ENCODE measurements at places on chromosomes 7 and 10. TPM values are rescaled to one million over a fixed set of nuclear protein-coding genes. Genes with fewer than 3 reads are reported as not detected.

IDI2 gene
- not detected for total RNA-seq

AKR1C8 gene
- not detected for total RNA-seq

- DNase-seq = no peak
Measured at GRCh38 chr7:24982917-24983316, 2.9 kb upstream of the OSBPL3 start.

TMEM26 gene
- under 0.01 TPM for total RNA-seq

TRIM50 gene
- total RNA-seq = not detected

GRCh38 chr7:108805808-108806397 is 236.2 kb downstream of the DNAJB9 start:
- peak; percentile 1 for DNase-seq

VPS37D gene
- total RNA-seq = 26.1 TPM

DNA sequence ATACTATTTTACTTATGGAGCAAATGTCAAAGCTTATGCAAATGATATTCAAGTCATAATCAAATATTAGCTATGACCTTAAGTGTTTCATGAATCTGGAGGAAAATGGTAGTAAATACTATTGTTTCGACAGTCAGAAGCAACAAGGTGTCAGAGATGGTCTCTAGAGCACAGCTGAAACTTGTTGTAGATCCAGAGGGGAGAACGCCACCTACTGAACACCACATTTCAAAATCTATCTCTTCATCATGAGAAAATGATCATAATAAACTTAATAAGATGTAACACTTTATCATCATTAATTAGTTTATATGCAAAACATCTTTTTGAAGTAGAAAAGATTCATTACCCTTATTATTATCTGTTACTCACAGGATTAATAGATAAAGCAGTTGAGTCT is 418.7 kb downstream of the GATA3 start:
- no peak for DNase-seq

DNA sequence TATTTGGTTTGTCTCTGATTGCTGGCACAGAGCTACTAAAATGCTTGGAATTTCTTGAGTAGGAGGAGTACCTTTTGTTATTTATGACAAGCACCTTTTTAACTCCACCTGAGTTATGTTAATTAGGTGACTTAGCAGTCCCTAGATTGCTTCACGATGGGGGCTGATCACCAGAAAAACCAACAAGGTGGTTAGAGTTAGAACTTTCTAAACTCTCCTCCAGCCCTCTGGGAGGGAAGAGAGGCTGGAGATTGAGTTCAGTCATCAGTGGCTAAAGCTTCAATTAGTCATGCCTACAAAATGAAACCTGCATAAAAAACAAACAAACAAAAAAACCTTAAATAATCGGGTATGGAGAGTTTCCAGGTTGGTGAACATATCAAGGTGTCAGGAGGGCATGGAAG is 23.6 kb upstream of the ING3 start:
- DNase-seq = no peak

DNA sequence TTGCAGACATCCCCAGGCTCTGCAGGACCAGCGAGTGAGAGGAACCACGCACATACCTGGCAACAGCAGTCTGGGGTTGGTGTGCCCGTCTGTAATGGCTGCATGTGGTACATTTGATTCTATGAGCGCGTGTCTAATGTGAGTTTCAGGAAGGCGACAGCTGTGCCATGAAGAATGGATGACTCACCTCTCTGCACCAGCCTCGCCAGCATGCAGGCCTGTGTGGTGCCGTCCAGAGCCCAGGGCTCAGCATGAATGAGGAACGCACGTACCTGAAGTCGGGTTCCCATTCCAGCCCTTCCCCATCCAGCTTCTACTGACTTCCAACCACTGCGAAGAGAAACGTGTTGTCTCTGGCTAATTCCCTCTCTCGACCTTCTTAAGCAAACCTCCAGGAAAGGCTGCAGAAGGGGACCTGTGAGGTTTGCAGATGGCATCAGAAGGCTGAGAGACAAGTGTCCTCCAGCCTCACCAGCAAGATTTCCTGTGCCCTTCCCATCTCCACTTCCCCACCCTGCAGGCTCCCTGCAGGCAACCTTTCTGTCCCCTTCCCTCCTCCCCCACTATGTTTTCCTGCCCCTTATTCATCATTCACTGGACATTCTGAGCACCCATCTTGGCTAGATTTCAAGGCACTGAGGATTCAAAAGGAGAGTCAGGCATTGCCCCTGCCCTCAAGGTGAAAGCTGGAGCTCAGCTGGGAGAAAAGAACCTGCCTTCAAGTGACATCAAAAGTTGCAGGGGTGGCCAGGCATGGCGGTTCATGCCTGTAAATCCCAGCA is 54.3 kb downstream of the ASB13 start:
- DNase-seq = no peak

PILRA gene
- total RNA-seq = 0.82 TPM

KCNMA1 gene
- total RNA-seq = 27.3 TPM

- DNase-seq = no peak
Measured at GRCh38 chr7:54796150-54796549, 37.1 kb upstream of the SEC61G start.

- DNase-seq = no peak
Measured at GRCh38 chr7:27151931-27152815, at the start of gene HOXA3. Gene HOXA3 (minus strand): TSS chr7:27152583. CDS start chr7:27110640, 41,943 bp downstream.

- no peak for DNase-seq
Measured at GRCh38 chr7:90430614-90431460, 27.6 kb downstream of the CLDN12 start.

- DNase-seq = no peak
Measured at GRCh38 chr10:124611738-124612137, 132.4 kb downstream of the FAM53B start.

DNA sequence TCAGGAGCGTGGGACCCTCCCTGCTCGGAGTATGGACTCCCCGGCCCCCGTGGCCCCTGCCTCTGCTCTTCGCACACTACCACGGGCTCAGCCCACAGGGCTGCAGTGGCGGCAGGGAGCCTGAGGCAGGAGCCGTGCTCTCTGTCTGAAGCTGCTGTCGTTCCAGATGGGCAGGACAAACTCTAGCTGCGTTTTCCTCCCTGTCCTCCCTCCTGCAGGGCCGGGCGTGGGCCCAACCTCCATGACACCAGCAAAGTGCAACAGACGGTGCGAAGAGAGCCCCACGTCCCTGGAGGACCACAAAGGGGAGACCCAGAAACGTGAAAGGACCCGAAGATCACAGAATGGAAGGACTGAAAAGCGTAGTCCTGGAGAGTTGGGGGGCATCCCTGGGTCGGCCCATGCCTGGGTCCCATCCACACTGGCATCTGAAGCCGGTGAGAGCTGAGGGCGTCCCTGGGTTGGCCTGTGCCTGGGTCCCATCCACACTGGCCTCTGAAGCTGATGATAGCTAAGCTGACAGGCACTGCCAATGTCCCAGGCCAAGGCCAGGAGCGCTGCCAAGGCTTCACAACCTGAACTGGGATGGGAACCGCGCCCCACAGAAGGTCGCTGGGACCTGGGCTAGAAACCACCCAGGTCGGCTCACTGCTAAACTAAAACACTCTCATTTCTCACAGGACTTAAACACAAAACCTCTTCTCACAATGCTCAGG is 267.0 kb downstream of the MAD1L1 start:
- DNase-seq = no peak

NRG3 gene
- 12.2 TPM for total RNA-seq

- no peak for DNase-seq
Measured at GRCh38 chr7:91942312-91942711, 1.6 kb downstream of the AKAP9 start.

GRCh38 chr10:120432209-120432608 is 24.8 kb upstream of the PLPP4 start:
- DNase-seq = no peak

DNA sequence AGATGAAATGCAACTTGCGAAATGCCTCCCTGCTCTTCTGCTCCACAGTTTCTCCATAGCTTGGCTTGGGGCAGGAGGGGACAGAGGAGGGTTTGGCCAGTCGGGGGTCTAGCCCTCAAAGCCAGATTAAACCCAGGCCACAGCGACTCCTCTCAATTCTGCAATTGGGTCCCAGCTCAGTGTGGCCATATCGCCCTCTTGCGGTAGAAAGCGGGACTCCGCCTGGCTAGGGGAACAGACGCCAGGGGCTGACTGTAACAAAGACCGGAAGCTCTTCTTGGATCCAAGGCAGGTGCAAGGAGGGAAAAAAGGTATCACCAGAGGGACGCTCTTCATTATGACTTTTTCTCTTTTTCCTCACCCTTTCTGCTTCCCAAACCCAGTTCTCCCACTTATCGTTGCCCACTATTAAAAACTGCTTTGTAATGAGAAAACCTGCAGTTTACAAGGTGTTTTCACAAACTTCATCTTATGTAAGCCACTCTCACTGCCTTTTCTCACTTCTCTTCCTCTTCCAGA is 36.6 kb upstream of the TNPO3 start:
- peak; percentile 66 for DNase-seq

DNA sequence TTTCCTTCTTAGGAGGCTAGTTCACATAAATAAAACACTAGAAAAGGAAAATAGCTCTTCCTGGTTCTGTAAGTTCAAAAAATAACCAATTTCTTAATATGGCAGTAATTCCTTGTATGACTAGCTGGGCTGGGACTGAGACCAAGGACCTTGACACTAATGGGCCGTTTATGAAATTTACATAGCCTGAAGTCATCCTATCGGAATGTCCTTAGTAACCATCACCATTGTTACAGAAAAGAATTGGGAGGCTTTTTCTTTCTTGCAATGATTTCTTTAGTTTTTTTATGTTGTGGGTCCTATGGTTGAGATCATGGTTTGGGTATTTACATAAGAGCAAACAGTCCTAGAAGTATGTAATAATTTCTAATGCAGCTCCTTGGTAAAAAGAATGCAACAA is 87.1 kb upstream of the HDAC9 start:
- DNase-seq = no peak

WNT8B gene
- not detected for total RNA-seq

SKIDA1 gene
- total RNA-seq = 11.0 TPM

- DNase-seq = no peak
Measured at GRCh38 chr10:89567576-89568245, 32.3 kb upstream of the SLC16A12 start.

DNA sequence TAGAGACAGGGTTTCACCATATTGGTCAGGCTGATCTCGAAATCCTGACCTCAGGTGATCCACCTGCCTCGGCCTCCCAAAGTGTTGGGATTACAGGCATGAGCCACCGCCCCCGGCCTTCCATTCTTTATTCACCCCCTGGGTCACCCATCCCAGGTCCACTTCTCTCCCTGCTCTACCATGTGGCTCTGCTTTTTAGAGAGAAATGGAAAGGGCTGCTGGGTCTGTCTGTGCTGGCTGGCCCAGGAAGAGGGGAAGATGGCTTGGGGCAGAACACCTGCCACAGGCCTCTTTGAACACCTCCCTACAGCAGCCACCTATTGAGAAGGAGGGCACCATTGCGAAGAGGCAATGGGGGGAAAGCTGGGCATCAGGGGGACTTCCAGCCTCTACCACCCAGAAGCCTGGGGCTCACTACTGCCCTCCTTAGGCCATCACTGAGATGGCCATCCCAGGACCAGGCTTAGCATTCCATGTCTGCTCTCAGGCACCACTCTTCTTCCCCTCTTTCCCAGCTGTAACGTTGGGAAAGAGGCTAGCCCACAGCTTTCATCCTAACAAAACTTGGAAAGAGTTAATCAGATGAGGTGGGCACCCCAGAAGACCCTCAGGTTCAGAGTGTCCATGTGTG is 256.3 kb downstream of the GRID1 start:
- no peak for DNase-seq

ELFN1 gene
- 5.7 TPM for total RNA-seq

GRCh38 chr7:3128857-3129490 is 85.3 kb upstream of the CARD11 start:
- no peak for DNase-seq

GRCh38 chr7:117780832-117781231 is 92.4 kb downstream of the CTTNBP2 start:
- DNase-seq = no peak

SLC12A9 gene
- 18.3 TPM for total RNA-seq

DNA sequence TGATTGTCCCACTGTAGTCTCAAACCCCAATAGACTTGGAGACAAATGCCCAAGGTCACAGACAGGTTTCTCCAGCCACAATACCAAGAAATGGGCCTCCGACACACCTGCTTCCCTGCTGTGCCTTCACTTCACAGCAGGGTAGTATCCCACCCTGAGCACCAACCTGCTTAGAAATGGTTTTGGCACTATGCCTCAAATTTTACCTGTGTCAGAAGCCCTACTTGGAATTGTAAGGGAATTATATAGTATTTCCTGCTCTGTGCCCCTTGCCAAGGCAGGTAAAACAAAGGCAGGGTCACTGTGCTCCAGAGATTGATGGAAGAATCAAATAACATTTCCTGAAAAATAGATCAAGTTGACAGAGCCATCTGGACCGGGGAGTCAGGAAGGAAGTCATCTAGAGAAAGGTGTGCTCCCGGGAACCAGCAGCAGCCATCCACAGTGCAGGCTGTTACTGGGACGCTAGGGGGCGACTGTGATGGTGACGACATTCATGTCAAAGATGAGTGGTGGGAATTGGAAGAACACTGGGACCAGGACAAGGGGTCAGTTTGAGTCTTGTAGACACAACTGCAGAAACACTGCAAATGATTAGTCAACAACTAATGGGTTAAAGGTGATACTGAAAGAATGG is 117.8 kb upstream of the AKR1E2 start:
- no peak for DNase-seq

DNA sequence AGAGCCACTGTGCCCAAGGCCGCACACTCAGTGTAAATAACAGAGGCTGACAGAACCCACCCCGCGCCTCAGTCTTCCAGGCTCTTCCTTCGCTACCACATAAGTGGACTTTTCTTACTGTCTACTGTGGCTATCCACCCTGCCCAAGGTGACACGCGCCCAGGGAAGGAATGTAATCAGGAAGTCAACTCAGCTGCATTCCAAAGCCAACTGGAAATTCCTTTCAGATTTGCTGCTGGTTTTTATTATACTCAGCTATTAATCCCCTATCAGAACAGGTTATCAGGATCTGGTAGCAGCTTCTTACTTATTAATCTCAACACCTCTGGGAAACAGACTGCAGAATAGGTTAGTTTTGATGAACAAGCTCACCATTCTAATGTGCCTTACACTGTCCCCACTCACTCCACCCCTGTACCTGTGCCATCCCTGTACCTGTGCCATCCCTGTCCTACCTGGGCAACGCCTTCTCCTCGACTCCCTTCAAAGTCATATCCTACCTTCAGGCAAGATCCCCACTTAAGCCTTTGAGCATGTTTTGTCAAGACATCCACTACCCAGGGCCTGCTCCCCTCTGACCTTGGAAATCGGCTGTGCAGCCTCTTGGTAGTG is 90.7 kb downstream of the NHLRC2 start:
- DNase-seq = no peak

DNA sequence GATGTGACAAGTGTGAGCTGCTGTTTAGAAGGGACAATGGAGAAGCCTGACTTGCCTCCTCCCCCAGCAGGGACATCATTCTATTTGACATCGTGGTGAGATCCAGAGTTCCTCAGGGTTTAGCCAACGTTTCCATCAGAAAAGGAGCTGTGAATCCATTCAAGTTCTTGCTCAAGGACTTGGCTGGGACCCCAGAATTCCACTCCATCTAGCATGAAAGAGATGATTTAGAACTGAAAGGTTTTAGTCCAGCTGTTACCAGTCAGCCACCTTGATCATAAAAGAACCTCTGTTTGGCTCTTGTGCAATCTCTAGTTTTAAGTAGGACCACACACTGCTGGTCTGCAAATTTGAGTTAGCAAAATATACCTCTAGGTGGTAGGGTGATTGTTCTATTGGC is 337.6 kb downstream of the FRMD4A start:
- no peak for DNase-seq

- DNase-seq = no peak
Measured at GRCh38 chr7:100785878-100786277, 41.4 kb downstream of the EPHB4 start.

- DNase-seq = peak; percentile 59
Measured at GRCh38 chr10:48464871-48465736, 139.8 kb downstream of the ARHGAP22 start.

NPFFR1 gene
- 1.2 TPM for total RNA-seq

- no peak for DNase-seq
Measured at GRCh38 chr10:45532480-45532879, 140.1 kb downstream of the ZFAND4 start.

Measured in frontal cortex (tissue), 4 donors.